ENCODE measurements at places on chromosomes 5 and 9. TPM values are rescaled to one million over a fixed set of nuclear protein-coding genes. Genes with fewer than 3 reads are reported as not detected.

The HTR4 gene
- not detected for total RNA-seq

The CER1 gene
- not detected for total RNA-seq

GRCh38 chr9:34588671-34589635, 571 bp downstream of the CNTFR start:
- no peaks in the 10 kb centered on the region for H3K36me3 ChIP-seq
- H3K4me3 ChIP-seq, result peak overlapping the region; percentile 68
- peaks cover 67% of the 10 kb centered on the region for H3K27me3 ChIP-seq
- H3K27ac ChIP-seq, result no peak overlapping the region
- DNase-seq, result no peak

- H3K36me3 ChIP-seq, result no peaks in the 10 kb centered on the region
- H3K27me3 ChIP-seq, result peaks cover 6% of the 10 kb centered on the region
- no peak overlapping the region for H3K27ac ChIP-seq
- H3K4me1 ChIP-seq, result no peaks in the 10 kb centered on the region
- H3K4me3 ChIP-seq, result no peak overlapping the region
- no peak for DNase-seq
Measured at GRCh38 chr5:90934091-90934719, 375.6 kb downstream of the ADGRV1 start.

DNA sequence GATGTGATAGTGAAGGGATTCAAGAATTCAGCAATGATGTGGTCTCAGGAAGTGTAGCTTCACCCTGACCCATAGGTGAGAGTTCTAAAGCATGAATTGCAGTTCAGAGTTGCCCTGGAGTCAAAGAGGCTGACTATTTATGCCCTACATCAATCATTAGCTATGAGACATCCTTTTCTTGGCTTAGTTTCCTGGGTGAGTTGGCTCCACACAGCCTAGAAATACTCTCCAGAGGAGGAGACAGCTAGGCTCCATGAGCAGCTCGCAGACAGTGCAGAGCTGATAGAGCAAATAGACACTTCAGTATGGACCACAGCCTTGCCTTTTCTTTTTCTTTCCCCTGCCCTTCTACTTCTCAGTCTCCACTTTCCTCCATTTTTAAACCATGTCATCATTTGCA, 1651.8 kb downstream of the MAT2B start:
- H3K27ac ChIP-seq, result no peak overlapping the region
- H3K4me3 ChIP-seq, result no peak overlapping the region
- no peaks in the 10 kb centered on the region for H3K27me3 ChIP-seq
- H3K4me1 ChIP-seq, result no peaks in the 10 kb centered on the region
- no peak for DNase-seq

- H3K27ac ChIP-seq, result no peak overlapping the region
- DNase-seq, result peak; percentile 46
- no peaks in the 10 kb centered on the region for H3K36me3 ChIP-seq
- no peaks in the 10 kb centered on the region for H3K27me3 ChIP-seq
Measured at GRCh38 chr9:135343837-135344522, 135.6 kb upstream of the PPP1R26 start.

GRCh38 chr5:35320029-35320428, 89.7 kb upstream of the PRLR start:
- peaks cover 6% of the 10 kb centered on the region for H3K27me3 ChIP-seq
- H3K36me3 ChIP-seq, result no peaks in the 10 kb centered on the region
- DNase-seq, result no peak
- no peaks in the 10 kb centered on the region for H3K4me1 ChIP-seq
- H3K27ac ChIP-seq, result no peak overlapping the region

All from naive thymus-derived CD8-positive, alpha-beta T cell (primary cell).